ENCODE measurements at places on chromosomes 3 and 15.

GRCh38 chr15:96792216-96792615 lies 461.7 kb downstream of the NR2F2 start:
- no peak for DNase-seq

DNA sequence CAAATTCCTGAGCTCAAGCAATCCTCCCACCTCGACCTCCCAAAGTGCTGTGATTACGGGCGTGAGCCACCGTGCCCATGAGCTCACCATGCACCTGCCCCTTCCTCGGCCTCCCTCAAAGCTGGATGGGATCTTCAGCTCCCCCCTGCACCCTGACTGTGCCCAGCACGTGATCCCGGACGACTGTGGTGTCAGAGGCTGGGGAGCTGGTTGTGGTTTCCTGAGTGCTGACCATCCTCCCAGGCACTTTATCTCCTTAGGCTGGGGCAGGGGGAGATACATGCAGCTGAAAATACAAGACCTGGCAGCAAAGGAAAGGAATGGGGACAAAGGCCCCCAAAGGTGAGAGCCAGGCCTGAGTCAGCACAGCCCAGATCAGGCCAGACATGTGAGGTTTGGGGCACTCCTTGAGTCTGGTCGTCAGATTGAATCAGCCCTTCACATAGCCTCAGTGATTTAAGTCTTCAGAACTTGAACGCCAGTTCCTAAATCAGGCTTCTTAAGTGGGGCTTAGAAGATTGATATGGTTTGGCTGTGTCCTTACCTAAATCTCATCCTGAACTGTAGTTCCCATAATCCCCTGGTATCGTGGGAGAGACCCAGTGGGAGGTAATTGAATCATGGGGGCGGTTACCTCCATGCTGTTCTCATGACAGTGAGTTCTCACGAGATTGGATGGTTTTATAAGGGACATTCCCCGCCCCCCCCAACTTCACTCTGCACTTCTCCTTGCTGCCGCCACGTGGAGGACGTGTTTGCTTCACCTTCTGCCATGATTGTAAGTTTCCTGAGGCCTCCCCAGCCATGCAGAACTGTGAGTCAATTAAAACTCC lies 35.8 kb downstream of the PRKCD start:
- DNase-seq: peak; percentile 17

DNA sequence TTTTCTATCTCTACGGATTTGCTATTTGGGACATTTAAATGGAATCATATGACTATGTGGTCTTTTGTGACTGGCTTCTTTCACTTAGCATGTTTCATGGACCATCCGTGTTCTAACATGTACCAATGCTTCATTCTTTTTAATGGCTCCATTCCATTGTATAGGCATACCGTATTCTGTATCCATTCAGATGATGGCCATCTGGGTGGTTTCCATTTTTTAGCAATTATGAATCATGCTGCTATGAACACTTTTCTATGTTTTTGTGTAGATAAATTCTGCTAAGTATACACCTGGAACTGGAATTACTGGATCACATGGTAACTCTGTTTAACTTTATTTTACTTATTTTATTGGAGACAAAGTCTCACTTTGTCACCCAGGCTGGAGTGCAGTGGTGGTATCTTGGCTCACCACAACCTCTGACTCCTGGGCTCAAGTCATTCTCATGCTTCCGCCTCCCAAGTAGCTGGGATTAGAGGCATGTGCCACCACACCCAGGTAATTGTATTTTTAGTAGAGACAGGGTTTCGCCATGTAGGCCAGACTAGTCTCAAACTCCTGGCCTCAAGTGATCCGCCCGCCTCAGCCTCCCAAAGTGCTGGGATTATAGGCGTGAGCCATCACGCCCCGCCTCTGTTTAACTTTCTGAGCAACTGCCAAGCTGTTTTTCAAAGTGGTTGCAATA lies 13.4 kb downstream of the UBP1 start:
- no peak for DNase-seq

GRCh38 chr3:72190050-72190449 lies 405.1 kb upstream of the PROK2 start:
- DNase-seq: no peak

GRCh38 chr3:190131329-190131728 lies 10.6 kb upstream of the P3H2 start:
- no peak for DNase-seq

DNA sequence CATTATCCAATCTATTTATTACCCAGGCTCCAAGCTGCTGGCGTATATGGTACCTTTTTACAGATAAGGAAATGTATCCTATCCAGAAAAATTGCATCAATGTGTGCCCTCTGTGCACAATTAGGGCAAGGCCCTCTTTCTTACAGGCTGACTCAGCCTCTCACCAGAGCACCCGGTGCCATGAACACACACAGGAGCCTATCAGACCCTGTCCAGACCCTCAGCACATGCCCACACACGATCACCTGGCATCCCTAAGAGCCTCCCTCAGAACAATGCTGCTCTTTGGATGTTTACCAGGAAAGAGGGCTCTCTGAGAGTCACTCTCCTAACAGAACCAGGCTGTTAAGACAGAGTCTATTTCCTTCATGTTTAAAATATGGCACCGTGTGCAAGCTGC lies 460.0 kb upstream of the TBL1XR1 start:
- DNase-seq: no peak

DNA sequence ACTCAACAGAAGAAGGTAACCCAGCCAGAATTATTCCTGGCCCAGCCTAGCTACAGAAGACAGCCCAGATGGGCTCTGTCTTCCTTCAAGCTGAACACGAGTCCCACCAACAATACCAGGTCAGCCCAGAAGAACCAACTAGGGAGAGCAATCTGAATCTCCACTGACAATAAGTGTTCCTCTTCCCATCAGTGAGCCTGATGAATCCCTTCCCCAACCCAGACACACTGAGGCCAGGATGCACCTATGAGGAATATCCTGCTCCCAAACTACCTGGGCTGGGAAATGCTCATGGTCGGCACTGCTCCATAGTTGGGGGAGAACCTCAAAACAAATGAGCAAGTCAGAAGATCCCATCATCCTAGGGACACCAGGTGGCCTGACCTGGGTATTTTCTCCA lies 351.1 kb downstream of the OCA2 start:
- no peak for DNase-seq
